Posterior vena cava (tissue), 2 donors: ENCODE measurements at places on chromosomes 2 and 18. TPM values are rescaled to one million over a fixed set of nuclear protein-coding genes. Genes with fewer than 3 reads are reported as not detected.

GRCh38 chr2:150963336-150963735 lies 298.3 kb downstream of the RBM43 start:
- no peak for DNase-seq

DNA sequence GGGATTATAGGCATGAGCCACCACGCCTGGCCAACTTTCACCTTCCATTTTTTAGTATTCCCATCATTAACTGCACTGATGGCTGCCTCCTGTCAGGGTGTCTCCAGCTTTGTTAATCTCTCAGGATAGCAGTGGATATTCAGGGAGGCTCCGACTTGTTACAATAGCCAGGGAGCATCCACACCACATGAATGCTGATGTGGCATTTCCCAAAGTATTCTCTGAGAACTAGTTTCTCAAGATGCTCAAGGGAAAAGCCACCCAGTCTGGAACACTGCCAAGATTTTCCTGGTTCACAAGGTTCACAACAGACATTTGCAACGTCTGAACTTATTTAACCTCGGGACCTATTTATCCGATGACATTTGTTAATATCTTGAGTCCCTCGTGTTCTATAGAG lies 33.8 kb downstream of the ZNF519 start:
- DNase-seq: no peak

- no peak for DNase-seq
These were observed 44.6 kb upstream of the SMAD2 start for GRCh38 chr18:47975105-47975504.

GRCh38 chr2:234492717-234493485 lies 4.0 kb downstream of the ARL4C start:
- no peak for DNase-seq

- DNase-seq: no peak
These were observed 164.0 kb downstream of the DTNA start for GRCh38 chr18:34873986-34874580.

- DNase-seq: peak; percentile 78
These were observed 217.7 kb downstream of the EIPR1 start for GRCh38 chr2:3159782-3160545.

GRCh38 chr2:236366049-236366387 lies 101.8 kb upstream of the ASB18 start:
- no peak for DNase-seq

Gene FTCDNL1
- total RNA-seq: 1.1 TPM

Gene SERPINB4
- not detected for total RNA-seq

Gene MAP3K19
- not detected for total RNA-seq
